ENCODE measurements at places on chromosomes 3 and 15. TPM values are rescaled to one million over a fixed set of nuclear protein-coding genes. Genes with fewer than 3 reads are reported as not detected.

DNA sequence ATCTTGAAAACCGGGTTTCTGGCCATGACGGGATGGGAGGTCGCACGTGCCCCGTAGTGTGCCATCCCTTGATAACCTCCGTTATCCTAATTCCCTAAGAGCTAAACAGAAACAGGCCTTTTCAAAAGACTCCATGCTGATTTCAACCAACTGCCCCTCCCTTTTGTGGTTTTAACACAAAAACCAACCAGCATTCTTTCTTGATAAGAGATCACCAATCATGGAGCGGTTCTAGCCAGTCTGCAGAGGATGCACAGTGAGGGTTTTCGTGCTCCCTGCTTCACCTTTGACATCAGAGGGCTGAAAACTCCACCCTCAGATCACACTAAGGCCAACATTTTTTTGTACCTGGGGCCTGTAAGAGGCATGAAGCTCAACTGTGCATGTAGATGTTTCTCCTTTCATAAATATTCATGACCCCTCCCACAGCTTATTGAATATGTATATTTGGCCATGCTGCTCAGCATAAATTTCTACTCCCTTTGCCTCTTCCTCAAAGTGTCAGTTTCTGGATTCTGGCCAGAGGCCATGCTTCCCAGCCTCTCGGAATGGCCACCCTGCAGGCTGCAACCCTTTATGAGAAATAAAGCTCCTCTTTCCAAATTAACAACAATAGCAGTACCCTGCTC is 41.3 kb downstream of the FAM3D start:
- DNase-seq = no peak

DNA sequence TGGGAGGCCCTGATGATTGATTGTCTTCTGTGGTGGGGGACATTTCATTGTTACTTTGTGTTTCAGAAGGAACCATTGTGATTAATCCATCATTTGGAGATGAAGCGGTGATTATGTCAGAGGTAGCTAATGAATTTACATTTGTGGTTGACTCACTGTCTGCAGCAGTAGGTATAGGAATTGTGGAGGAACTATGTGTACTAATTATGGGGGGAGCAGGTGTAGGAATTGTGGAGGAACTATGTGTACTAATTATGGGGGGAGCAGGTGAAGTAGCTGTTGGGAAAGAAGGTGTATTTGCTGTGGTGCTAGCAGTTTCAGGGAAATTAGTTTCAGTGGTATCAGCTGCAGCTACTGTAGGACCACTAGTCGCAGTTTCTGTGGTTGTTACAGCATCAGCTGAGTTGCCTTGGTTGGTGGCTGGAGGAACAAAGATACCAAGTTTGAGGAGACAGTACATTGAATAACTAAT is 6.9 kb downstream of the MUC13 start:
- DNase-seq = no peak

DNA sequence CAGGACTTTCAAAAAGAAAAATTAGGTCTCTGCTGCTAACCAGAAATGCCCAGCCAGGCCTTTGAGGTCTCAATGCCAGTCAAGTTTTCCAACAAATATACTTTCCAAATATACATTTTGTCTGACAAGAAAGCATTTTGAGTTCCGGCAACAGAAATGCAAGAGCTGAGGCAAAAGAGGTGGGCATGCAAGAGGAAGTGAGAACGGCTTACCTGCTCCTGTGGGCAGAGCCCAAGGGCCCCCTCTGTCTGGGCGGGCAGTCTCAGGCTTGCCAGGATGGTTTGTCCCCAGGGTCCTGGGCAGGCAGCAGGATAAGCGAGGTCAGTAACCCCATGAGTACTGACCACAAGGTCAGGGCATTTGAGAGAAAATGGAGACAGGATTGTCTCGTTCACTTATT is 136.1 kb upstream of the TOPAZ1 start:
- DNase-seq = no peak

DNA sequence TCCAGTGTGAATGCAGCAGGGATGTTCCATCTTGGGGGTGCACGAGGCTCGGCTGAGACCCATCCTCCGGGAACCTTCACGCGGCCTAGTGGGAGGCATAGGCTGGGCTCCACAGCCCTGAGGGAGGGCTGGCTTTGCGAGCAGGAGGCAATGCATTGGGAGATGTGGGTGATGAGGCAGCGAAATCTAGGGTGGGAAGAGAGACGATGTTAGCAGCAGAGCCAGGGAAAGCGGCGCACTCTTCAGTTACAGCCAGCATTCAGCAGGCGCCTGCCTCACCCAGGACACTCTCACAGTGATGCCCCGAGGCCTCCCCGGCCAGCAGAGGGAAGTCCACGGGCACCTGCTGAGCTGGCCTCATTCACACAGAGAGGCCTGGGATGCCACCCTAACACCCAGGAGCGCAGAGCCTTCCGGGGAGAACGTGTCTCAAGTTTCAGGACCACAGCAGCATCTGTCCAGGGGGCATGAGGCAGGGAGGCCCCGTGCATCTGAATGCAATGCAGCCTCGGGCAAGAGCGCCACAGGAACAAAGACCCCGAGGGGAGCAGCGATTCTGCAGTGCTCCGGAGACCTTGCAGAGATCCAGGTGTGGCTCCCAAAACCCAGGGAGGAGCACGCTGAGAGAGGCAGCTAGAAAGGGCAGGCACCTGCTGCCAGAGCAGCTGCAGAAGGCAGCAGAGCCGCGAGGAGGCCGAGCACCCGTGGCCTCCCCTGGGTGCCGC is 102.4 kb downstream of the NUP210 start:
- DNase-seq = no peak

DNA sequence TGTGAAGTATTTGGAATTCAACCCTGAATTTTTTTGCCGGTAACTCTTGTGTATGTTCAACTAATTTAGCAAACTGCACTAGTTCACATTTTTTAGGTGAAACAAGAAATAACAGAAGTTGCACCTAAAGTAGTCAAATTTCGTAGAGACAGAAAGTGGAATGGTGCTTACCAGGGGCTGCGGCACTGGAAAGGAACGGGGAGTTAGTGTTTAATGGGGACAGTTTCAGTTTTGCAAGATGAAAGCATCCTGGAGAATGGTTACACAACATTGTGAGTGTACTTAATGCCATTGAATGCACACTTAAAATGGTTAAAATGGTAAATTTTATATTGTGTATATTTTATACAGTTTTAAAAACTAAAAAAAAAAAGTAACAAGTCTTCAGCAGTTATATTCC is 27.4 kb downstream of the PPARG start:
- DNase-seq = no peak

The IREB2 gene
- 10.9 TPM for total RNA-seq

The TLR9 gene
- total RNA-seq = not detected

The SUSD5 gene
- not detected for total RNA-seq
